ENCODE measurements at places on chromosomes 7 and 10.
A peak's percentile ranks its signal among the peaks of the same experiment; 100 is the strongest.

DNA sequence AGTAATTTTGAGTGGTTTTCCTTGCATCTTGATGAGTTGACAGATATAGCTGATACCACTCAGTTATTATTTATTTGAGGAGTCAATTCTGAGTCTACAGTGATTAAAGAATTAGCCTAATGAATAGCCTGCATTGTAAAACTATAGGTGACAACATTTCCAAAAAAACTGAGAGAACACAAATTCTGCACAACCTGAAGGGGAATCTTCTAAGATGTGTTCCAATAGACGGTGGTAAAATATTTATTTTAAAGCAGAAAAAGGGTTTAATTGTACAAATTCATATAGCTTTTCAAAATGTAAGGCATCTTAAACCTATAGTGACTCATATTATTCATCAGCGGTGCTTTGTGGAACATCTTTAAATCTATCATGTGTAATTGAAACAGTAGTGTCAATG, 200.4 kb downstream of the RNLS start:
- H3K27me3 ChIP-seq = no peaks in the 10 kb centered on the region
- H3K27ac ChIP-seq = no peak overlapping the region
- H3K4me1 ChIP-seq = peaks cover 6% of the 10 kb centered on the region
- no peak for DNase-seq

DNA sequence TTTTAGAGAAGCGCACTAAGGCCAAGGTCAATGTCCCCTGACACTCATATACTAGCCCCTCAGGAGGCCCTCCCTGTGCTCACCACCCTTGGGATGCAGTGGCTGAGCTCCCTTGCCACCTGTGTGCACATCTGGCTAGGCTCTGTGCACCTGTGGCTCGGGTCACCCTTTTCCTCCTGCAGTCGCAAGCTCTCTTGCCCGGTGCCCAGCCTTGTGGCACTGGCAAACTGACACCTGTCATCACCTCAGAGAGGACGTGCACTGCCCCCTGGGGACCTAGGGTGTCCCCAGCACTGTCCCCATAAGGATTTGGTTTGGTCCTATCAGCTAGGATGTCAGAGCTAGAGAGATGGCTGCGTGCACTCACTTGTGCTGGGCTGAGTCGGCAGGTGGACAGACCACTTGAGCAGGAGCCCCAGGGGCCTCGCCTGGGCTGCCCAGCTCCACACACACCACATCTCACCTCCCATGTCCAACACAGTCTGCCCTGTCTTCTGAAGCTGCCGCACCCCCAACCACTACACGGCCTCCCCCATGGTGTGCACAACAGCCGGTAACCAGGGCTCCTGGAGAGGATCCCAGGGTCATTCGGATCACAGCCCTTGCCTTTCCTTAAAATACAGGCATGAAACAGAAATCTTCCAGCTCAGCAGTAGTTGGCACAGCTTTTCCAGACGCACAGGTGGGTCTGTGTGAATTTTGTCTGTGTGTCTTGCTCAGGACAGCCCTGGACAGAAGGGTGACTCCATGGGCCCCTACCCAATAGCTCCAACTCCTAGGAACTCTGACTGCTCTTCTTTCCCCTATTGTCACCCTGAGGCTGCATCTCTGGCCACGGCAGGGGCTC, 111.0 kb downstream of the GRID1 start:
- no peak for DNase-seq
- H3K27ac ChIP-seq = no peak overlapping the region
- no peaks in the 10 kb centered on the region for H3K4me1 ChIP-seq
- H3K4me3 ChIP-seq = no peak overlapping the region
- no peaks in the 10 kb centered on the region for H3K36me3 ChIP-seq

- H3K27me3 ChIP-seq = no peaks in the 10 kb centered on the region
- DNase-seq = no peak
- H3K27ac ChIP-seq = no peak overlapping the region
- no peaks in the 10 kb centered on the region for H3K4me1 ChIP-seq
- no peak overlapping the region for H3K4me3 ChIP-seq
- H3K36me3 ChIP-seq = no peaks in the 10 kb centered on the region
Measured at GRCh38 chr10:105185161-105185560, 544.1 kb downstream of the SORCS3 start.

GRCh38 chr10:79298403-79299244, 48.6 kb upstream of the PPIF start:
- H3K4me1 ChIP-seq = peaks cover 35% of the 10 kb centered on the region
- H3K27ac ChIP-seq = peak overlapping the region; percentile 77
- H3K36me3 ChIP-seq = peaks cover 94% of the 10 kb centered on the region
- H3K4me3 ChIP-seq = no peak overlapping the region
- H3K27me3 ChIP-seq = no peaks in the 10 kb centered on the region

DNA sequence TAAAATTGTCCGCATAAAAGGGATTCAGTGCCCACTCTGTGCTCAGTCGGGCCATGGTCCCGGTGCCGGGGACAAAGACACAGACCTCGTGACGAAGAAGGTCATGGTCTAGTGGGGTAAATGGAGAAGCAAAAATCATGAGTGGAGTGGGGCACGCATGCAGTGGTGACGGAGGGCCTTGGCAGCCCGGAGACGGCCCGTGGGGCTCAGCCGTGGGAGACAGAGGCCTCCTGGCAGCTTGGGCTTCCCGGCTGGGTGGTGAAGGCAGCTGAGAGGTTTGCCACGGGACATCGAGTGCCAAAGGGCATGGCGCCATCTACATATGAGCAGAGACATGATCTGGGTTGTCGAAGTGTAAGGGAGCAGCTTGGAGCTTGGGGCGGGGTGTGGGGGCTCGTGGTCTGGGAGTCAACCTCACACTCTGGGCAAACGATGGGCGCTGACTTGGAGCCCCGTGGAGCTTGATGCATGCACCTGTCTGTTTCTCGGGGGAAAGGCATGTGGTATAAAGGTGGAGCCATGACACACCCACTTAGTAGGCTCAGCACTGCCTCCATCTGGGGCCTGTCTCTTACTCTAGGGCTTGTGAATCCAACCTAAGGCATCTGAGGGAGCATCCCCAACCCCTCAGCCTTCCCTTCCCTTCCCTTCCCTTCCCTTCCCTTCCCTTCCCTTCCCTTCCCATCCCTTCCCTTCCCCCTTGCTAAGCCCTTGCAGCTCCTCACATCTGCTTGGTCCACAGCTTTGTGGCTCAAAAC, 151.0 kb upstream of the INSYN2A start:
- DNase-seq = no peak
- no peak overlapping the region for H3K4me3 ChIP-seq
- no peak overlapping the region for H3K27ac ChIP-seq
- no peaks in the 10 kb centered on the region for H3K27me3 ChIP-seq
- peaks cover 11% of the 10 kb centered on the region for H3K4me1 ChIP-seq

GRCh38 chr7:35800718-35801391, at the start of gene SEPTIN7:
SEPTIN7 (plus strand) TSS chr7:35801057; CDS start chr7:35801210, 153 bp downstream.
- H3K27ac ChIP-seq = peak within 1 kb of the TSS; percentile 98
- H3K4me1 ChIP-seq = peaks cover 5% of the 10 kb centered on the region
- H3K36me3 ChIP-seq = no peaks in the 10 kb centered on the region

DNA sequence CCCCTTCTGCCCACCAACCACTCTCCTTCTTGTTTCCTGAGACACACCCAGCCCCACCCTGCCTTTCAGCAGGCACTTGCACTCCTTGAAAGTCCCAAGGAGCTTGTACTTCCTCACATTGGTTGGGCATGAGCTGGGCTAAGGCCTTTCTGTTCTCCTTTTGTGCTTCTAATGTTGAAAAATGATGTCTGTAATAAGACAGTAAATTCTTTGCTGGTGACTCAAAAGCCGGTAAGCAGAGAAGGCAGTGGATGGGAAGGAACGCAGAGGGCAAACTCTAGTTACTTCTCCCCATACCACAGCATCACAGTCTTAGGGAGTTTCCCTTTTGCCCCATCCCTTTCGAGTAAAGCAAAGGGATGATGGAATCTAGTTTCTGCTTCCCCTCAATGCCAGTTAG, 185.6 kb downstream of the PLXNA4 start:
- no peak overlapping the region for H3K27ac ChIP-seq
- H3K4me3 ChIP-seq = no peak overlapping the region
- no peaks in the 10 kb centered on the region for H3K27me3 ChIP-seq
- H3K36me3 ChIP-seq = no peaks in the 10 kb centered on the region
- H3K4me1 ChIP-seq = peaks cover 7% of the 10 kb centered on the region
- peak; percentile 45 for DNase-seq

- no peaks in the 10 kb centered on the region for H3K4me1 ChIP-seq
- no peak for DNase-seq
- H3K27me3 ChIP-seq = no peaks in the 10 kb centered on the region
- H3K36me3 ChIP-seq = no peaks in the 10 kb centered on the region
Measured at GRCh38 chr7:135862586-135863340, 114.2 kb upstream of the FAM180A start.

DNA sequence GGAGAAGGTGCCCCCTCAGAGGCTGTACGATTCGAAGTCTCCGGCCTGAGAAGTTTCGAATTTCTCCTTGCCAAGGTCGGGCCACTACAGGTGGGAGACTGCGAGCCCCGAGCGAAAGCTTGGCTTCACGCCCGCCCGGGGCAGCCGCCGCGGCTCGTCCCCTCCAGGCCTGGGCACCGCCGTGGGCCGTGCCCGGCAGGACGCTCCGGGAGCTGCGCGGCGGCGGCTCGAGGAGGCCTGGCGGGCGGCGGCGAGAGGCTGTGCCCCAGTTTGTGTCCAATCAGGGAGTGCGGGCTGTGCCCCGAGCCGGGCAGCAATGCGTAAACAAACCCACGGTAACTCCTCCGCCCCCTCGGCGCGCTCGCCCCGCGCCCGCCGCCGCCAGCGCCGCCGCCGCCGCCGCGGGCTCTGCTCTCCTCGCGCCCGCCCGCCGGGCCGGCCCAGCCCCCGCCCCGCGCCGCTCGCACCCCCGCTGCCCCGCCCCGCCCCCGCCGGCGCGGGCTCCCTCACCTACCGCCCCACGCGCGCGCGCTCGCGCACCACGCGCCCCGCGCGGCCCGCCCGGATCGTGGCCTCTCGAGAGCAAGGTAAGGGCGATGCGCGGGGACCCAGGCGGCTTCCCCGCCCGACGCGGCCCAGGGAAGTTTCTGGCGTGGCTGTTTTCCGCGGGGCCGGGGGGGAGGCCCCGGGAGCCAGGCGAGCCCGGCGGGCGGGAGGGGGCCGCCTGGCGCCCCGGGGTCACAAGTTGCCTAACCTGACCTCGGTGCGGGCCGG, 57.8 kb upstream of the PCGF5 start:
- H3K27me3 ChIP-seq = no peaks in the 10 kb centered on the region
- peak overlapping the region; percentile 82 for H3K4me3 ChIP-seq
- no peaks in the 10 kb centered on the region for H3K36me3 ChIP-seq
- peaks cover 7% of the 10 kb centered on the region for H3K4me1 ChIP-seq
- DNase-seq = peak; percentile 54
- no peak overlapping the region for H3K27ac ChIP-seq

GRCh38 chr10:6958254-6958653, 378.2 kb upstream of the PRKCQ start:
- no peak for DNase-seq
- H3K4me1 ChIP-seq = no peaks in the 10 kb centered on the region
- H3K27me3 ChIP-seq = peaks cover 3% of the 10 kb centered on the region
- H3K4me3 ChIP-seq = no peak overlapping the region
- no peaks in the 10 kb centered on the region for H3K36me3 ChIP-seq

GRCh38 chr10:70575874-70576802, 26.4 kb downstream of the PRF1 start:
- peak overlapping the region; percentile 28 for H3K27ac ChIP-seq
- no peaks in the 10 kb centered on the region for H3K27me3 ChIP-seq
- DNase-seq = peak; percentile 34
- H3K4me3 ChIP-seq = no peak overlapping the region
- no peaks in the 10 kb centered on the region for H3K36me3 ChIP-seq

DNA sequence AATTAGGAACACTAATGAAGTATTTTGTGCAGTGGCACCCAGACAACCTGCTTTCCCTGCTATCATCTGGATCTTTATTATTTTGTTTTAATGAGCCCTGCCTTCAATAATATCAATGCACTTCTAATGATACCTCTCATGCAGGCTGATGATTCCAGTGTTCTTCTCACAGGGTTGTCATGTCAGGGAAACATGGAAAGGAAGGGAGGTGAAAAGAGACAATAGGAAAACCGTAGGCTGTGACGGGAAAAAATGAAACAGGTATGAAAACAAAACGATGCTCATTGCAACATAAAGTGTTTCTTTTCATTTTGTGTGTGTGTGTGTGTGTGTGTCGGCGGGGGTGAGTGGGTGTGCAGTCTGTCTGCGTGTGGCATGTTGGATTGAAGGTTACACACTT, 102.6 kb upstream of the CTBP2 start:
- no peak for DNase-seq
- H3K27ac ChIP-seq = no peak overlapping the region
- H3K27me3 ChIP-seq = no peaks in the 10 kb centered on the region
- no peak overlapping the region for H3K4me3 ChIP-seq
- H3K36me3 ChIP-seq = no peaks in the 10 kb centered on the region
- peaks cover 3% of the 10 kb centered on the region for H3K4me1 ChIP-seq

DNA sequence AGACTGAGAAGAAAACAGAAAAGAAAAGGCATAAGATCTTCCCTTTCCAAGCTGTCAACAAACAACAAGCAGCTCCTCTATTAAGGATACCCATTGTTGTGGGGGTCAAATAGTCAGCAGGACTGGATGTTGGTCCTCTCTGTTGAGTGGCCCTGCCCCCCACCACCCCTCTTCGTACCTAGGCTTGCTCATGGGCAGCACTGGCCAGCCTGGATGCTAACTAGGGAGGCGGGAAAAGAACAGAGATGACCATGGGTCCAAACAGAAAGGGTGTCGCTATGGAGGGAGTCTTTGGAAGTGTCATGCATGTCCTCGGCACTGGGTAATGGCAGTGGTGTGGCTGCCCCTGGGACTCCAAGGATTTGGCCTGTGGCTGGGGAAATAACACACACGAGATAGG, 45.6 kb downstream of the SPDYE5 start:
- peaks cover 21% of the 10 kb centered on the region for H3K36me3 ChIP-seq
- no peak overlapping the region for H3K4me3 ChIP-seq
- no peak for DNase-seq
- peaks cover 6% of the 10 kb centered on the region for H3K4me1 ChIP-seq

DNA sequence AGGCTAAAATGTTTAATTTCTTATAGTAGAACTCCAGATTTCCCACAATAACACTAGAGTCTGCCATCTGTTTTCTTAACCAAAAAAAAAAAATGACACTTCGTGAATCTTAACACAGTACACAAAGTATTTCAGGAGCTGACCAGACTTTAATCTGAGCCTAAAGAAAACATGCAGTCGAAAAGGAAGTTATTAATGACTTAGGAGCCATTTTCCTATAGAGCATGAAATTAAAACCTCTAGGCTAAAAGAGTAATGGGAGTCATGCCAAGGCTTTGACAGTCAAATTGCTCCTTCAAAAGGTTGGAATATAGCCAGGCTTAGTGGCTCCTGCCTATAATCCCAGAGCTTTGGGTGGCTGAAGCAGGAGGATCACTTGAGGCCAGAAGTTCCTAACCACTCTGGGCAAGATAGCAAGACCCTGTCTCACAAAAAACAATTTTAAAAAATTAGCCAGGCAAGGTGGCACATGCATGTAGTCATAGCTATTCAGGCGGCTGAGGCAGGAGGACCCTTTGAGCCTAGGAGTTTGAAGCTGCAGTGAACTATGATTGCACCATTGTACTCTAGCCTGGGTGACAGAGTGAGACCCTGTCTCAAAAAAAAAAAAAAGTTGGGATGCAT, 13.6 kb downstream of the MICU1 start:
- peak; percentile 17 for DNase-seq
- H3K27ac ChIP-seq = no peak overlapping the region
- H3K4me3 ChIP-seq = no peak overlapping the region
- no peaks in the 10 kb centered on the region for H3K4me1 ChIP-seq

- H3K4me3 ChIP-seq = no peak overlapping the region
- no peak overlapping the region for H3K27ac ChIP-seq
- H3K4me1 ChIP-seq = peaks cover 8% of the 10 kb centered on the region
- H3K36me3 ChIP-seq = peaks cover 53% of the 10 kb centered on the region
- no peak for DNase-seq
Measured at GRCh38 chr10:101617102-101617823, 29.1 kb downstream of the DPCD start.
